Osteoblast (primary cell): ENCODE measurements at places on chromosomes 7 and 10. TPM values are rescaled to one million over a fixed set of nuclear protein-coding genes. Genes with fewer than 3 reads are reported as not detected.
A peak's percentile ranks its signal among the peaks of the same experiment; 100 is the strongest.

GRCh38 chr10:28822719-28823464, 145.6 kb downstream of the BAMBI start:
- DNase-seq = no peak

The EBF3 gene
- 31.8 and 35.4 TPM in 2 replicates for total RNA-seq

The ZNF488 gene
- under 0.01 and 0.29 TPM in 2 replicates for total RNA-seq

DNA sequence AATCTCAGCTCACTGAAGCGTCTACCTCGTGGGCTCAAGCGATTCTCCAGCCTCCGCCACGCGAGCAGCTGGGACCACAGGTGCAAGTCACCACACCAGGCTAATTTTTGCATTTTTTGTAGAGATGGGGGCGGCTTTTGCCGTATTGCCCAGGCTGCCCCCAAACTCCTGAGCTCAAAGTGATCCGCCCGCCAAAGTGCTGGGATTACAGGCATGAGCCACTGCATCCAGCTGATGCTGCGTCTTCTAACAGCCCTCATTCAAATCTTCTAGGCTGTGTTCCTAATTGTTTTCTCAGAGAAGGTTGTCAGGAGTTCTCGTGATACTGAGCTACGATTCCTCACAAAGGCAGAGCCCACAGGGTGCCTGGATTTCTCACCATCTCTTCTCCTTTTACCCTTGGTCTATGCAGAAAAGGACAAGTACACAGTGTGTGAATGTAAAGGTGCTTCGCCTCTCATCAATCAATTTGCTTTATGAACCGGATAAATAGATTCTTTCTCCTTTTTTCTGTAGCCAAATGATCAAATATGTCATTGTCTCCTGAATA, 247.3 kb upstream of the PTN start:
- DNase-seq = peak; percentile 41

DNA sequence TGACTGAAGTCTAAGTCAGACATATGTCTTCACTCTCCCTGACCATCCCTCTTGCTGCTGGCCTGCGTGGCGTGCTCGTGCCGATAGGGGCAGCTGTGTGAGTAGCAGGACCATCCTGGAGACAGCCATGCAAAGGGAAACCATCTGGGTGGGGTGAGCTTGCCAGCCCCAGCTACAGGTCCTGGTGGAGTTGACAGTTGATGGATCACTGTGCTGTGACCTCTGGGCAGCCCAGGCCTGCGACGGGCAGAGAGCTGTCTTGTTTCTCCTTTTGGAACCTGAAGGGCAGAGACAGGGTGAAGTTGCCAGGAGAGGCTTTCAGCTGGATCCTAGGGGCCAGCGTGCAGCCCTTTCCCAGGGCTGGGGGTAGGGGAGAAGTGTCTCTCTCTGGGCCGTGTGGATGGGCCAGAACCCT, 44.7 kb downstream of the GRK5 start:
- no peak for DNase-seq

The PLCE1 gene
- 6.2 and 7.7 TPM in 2 replicates for total RNA-seq

GRCh38 chr10:71312811-71313789, 6.0 kb upstream of the SLC29A3 start:
- DNase-seq = no peak

- DNase-seq = peak; percentile 78
Observed at GRCh38 chr10:96587264-96588059, 650 bp upstream of the TM9SF3 start.

DNA sequence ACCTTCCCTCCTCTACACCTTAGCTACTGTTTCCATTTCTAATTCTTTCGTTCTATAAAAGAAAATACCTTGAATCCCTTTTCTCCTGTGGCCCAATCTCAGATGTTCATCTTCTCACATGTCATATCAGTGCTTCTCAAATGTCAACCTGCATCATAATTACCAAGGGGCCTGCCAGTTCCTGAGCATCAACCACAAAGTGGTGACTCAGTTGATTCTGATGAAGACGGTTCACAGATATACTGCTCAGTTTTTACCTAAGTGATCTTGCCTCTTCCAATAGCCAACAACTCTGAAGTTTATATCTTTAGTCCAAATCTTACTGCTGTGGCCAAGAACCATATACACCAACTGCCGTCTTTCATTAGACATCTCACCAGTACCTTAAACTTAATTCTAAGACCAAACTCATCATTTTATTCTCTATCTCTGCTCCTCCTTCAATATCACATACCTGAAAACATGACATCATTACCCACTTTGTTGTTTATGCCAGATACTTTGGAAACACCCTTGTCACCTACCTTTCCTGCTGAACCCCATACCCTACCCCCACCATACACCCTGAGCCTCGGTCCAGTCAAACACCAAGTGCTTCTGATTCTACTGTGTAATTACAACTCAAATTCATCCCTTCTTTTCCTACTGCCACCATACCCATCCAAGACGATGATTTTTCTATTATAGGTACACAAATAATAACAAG, 115.5 kb downstream of the LMBR1 start:
- no peak for DNase-seq

- DNase-seq = peak; percentile 8
Observed at GRCh38 chr7:73967832-73968290, 60.1 kb upstream of the ELN start.

- DNase-seq = no peak
Observed at GRCh38 chr7:37452346-37452745, 3.7 kb upstream of the ELMO1 start.

The PHKG1 gene
- total RNA-seq = 1.8 and 2.1 TPM in 2 replicates

The PLAC9 gene
- total RNA-seq = 17.1 and 19.2 TPM in 2 replicates

The ELN gene
- 69.1 and 113 TPM in 2 replicates for total RNA-seq

DNA sequence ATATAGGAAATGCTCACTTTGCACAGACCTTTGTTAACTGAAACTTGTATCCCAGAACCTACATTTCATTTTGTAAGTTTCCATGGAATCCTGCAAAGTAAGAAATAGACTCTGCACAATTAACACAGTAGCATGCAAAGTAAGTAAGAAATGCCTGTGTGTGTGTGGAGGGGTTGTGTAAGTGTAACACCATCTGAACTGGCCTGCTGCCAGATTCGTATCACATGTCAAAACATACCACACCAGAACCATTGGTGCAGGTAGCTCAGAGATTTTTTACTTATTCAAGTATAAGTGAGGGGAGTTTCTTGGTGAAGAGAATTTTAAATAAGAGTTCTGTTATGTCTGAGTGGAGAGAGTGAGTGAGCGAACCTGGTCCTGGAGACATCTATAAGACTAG, 17.9 kb upstream of the DDX21 start:
- DNase-seq = no peak

DNA sequence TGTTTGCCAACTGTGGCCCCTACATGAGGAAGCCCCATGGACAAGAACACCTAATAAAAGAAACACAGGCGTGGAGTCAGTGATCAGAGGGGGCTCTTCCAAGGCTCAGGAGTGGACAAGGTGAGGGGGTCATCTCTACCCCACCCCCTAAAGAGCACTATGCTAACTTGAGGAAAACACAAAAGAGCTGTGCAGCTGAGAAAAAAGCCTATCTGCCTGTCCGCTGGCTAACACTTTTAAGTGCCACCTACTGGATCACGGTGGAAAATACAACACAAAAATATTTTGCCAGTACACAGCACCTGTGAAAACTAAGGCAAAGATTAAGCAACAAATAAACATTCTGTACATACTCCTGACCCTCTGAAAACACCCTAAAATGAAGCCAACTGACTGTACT, 53.1 kb upstream of the COBL start:
- no peak for DNase-seq

GRCh38 chr7:25359471-25360059, 131.3 kb upstream of the NPVF start:
- no peak for DNase-seq

DNA sequence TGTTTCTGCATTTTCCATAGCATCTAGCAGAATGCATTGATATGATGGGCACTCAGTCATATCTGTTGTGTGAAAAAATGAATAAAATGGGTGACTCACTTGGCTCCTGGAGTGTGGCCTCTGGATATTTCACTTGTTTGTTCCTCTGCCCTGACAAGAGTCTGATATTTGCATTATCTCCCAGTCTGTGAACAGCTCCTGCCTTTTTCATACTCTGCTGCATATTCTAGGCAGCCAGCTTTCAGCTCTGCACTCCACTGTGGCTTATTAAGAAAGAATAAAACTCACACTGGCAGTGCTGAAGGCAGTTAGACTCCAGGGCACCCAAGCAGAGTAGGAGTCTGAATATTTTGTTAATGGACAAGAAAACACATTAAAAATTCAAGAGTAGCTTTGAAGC, 623.9 kb downstream of the SORCS1 start:
- DNase-seq = no peak

The SLC39A12 gene
- not detected in 2 replicates for total RNA-seq

The CLDN15 gene
- total RNA-seq = 3.3 and 4.1 TPM in 2 replicates

The CCT6A gene
- 130 and 141 TPM in 2 replicates for total RNA-seq

GRCh38 chr7:146022776-146023175, 93.8 kb upstream of the CNTNAP2 start:
- DNase-seq = no peak

DNA sequence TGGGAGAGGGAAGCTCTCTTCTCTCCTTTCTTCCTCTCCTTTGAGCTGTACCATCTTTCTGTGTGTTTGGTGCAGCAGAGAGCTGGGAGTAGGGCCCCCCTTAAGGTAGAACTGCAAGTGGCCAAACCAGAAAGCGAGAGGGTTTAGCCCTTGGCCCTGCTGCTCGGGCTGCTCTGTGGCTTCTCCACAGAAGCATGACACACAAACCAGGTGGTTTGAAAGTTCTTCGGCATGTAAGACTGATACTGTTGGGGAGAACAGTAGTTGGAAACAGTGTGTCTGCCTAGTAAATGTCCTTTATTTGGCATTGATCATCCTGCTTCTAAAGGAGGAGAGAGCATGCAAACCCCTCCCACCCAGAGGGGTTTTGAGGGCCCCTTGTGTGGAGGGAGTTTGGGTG, 277.8 kb downstream of the CELF2 start:
- no peak for DNase-seq

- DNase-seq = peak; percentile 89
Observed at GRCh38 chr10:69696073-69696731, 66.2 kb downstream of the FAM241B start.

The DGKB gene
- 0.88 and 1.1 TPM in 2 replicates for total RNA-seq

GRCh38 chr7:543501-544337, 24.1 kb upstream of the PDGFA start:
- no peak for DNase-seq

- DNase-seq = no peak
Observed at GRCh38 chr7:158633055-158633956, 45.7 kb upstream of the PTPRN2 start.

DNA sequence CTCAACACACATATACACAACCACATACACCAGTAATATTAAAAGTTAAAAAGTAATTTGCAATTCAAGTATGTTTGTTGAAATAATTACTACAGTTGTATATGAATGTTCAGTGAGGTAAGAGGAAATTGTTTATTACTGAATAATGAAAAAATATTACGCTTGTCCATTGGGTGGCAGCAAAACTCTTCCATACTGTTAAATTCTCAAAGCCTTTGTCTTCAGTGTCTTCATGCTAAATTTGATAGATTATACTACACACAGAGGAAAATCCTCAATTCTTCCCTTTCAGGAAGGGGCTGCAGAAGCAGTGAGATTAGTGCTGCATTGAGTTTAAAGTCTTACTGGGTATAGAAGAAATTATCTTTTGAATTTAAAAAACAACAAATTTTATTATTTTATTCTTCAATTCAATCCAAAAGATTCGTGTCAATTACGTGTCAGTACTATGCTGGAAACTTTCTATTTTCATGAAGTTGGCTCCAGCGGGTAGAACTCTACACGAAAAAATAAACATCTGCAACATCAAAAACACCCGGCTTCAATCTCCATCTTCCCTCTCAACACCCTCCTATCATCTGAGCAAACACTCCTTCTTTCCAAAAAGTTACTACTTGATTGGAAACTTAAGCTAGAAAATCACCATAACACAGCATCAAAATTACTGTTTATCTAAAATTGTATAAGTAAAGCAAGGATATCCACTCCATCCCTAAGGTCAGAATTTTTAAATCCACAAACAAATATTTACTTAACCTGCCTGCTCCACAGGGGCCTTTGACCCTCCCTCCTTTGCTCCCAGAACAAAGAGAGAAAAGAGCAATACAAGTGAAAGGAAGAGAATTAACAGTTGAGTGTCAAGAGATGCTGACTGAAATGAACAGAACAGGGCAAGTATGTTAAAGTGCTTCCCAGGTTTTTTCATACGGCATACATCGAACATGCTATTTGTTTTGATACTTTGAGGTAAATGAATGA, 37.0 kb upstream of the TES start:
- DNase-seq = no peak

The CCDC146 gene
- total RNA-seq = 2.4 and 5.1 TPM in 2 replicates

The HOXA13 gene
- 6.2 and 8.0 TPM in 2 replicates for total RNA-seq

The ANKRD2 gene
- 0.29 and 0.72 TPM in 2 replicates for total RNA-seq

DNA sequence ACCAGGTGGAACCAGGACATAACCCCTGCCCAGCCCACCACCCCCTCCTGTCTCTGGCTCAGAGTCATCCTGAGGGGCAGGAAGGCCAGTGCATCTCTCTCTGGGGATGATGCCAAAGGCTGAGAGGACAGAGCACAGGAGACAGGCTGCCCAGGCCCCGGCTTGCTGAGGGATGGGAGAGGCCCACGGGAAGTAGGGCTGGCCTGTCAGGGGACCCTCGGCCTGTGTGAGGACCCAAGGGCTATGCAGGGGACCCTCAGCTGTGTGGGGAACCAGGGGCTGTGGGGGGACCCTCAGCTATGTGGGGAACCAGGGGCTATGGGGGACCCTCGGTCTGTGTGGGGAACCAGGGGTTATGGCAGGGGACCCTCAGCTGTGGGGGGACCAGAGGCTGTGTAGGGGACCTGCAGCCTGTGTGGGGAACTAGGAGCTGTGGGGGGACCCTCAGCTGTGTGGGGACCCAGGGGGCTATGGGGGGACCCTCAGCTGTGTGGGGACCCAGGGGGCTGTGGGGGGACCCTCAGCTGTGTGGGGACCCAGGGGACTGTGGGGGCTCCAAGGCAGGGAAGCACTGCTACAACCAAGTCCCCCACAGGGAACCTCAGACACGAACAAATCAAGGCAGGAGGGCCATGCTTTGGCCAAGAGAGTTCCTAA, 27.7 kb downstream of the EBF3 start:
- DNase-seq = peak; percentile 43

- peak; percentile 1 for DNase-seq
Observed at GRCh38 chr7:158583143-158583542, 4.5 kb downstream of the PTPRN2 start.

GRCh38 chr7:118350260-118350659, 125.8 kb downstream of the ANKRD7 start:
- no peak for DNase-seq
